ENCODE measurements at places on chromosomes 5 and 9.
A peak's percentile ranks its signal among the peaks of the same experiment; 100 is the strongest.

GRCh38 chr9:138072161-138072842 is 194.7 kb downstream of the CACNA1B start:
- no peak for DNase-seq

DNA sequence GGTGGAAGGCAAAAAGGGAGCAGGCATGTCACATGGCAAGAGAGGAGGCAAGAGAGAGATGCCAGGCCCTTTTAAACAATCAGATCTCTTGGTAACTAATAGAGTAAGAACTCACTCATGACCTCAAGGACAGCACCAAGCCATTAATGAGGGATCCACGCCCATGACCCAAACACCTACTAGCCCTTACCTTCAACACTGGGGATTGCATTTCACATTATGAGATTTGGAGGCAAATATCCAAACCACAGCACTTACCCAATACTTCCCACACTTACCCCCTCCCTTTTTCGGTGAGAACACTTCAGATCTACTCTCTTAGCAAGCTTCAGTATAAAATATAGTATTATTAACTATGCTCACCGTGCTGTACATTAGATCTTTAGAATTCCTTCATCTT is 41.9 kb downstream of the ZNF354A start:
- DNase-seq: no peak

GRCh38 chr5:1300581-1301083 is 5.8 kb upstream of the TERT start:
- DNase-seq: no peak

- no peak for DNase-seq
Measured at GRCh38 chr9:70480405-70480980, 66.0 kb upstream of the KLF9 start.

- DNase-seq: no peak
Measured at GRCh38 chr9:96021551-96022444, 146.3 kb downstream of the ERCC6L2 start.

DNA sequence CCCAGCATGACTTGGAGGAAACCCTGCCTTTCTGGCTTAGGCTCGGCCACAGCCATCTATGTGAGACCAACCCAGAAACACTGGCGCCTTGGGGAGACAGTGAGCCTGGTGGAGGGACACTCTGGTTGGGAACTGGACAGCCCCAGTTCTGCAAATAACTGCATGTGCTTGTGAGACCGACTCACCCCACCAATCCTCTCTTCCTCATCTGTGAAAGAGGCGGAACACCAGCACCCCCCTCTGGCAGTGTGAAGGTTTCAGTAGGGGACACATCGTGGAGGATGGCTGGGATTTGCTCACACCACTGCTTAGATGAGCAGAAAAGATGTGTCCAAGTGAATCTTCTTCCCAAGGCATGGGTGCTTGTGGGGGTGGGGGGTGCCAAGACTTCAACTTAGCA is 43.4 kb upstream of the N4BP3 start:
- no peak for DNase-seq

DNA sequence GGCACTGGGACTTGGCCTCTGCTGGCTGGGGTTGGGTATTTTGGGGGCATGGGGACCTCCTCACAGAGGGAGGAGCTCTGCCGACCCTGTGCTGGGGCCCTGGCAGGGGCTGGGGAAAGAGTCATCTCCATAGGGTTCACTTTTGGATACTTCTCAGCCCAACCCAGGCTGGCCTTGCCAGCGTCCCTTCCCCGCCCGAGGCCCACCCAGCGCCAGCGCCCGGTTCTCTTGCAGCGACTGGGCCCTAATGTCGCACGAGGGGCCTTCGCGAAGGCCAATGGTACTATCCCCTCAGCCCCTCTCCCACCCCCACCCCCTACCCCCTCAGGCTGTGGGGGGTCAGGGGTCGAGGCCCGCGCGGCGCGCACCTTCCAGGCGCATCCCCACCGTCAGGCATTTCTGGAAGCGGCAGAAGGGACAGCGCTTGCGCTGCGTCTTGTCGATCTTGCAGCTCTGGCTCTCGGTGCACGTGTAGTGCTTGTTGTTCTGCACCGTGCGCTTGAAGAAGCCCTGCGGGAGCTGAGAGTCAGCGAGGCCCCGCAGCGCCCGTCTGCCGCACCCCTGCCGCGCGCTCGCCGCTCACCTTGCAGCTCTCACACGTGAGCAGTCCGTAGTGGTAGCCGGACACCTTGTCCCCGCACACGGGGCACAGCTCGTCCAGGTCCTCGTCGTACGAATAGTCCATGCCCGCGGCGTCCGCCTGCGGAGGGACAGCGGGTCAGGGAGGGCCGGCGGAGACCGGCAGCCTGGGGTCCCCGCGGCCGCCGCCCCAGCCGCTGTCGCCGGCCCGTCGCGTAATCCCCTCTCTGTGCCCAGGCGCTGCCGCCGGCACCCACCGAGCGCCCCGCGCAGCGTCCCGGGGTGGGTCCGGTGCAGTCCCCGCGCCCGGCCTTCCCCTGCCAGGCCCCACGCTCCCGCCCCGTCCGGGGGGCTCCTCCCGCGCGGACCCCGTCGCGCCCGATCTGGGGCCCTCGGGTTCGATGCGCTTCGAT is 4.2 kb downstream of the NR5A1 start:
- DNase-seq: no peak

DNA sequence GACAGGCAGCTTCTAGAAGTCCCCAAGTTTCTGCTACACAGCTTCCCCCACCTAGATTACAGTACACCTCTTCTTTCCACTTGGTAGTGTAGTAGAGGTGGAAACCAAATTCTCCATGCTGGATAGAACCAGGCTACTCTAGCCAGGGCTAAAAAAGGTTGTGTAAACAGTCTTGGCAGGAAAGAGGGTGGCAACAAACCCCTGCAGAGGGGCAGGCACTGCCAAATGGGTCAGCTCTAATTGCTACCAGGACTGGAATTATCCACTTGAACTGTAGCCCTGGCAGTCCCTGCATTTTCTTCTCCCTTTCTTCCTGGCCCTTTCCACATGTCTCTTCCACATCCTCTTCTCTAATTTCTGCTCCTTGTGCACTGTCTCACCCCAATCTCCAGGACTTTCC is 24.8 kb downstream of the RANBP3L start:
- no peak for DNase-seq

- DNase-seq: no peak
Measured at GRCh38 chr5:126686451-126687126, 85.8 kb downstream of the PHAX start.

DNA sequence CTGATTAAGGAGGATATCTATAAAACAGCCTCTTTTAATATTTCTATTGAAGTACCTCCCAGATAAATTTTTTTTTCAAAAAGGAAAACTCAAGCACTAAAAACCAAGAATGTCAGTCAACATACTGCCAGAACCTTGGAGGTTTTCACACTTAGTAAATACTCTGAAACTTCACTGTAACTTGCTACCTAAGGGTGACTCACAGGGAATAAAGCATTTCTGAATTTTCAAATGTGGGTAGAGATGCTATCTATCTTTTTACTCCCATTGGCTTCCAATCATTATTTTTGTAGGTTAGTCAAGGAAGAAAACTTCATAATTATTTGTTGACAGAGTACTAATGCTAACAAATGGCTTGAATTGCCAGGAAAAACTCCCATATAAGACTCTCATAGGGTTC is 46.1 kb downstream of the SLC25A46 start:
- DNase-seq: no peak

GRCh38 chr9:133772581-133772980 is 34.4 kb upstream of the SARDH start:
- no peak for DNase-seq

DNA sequence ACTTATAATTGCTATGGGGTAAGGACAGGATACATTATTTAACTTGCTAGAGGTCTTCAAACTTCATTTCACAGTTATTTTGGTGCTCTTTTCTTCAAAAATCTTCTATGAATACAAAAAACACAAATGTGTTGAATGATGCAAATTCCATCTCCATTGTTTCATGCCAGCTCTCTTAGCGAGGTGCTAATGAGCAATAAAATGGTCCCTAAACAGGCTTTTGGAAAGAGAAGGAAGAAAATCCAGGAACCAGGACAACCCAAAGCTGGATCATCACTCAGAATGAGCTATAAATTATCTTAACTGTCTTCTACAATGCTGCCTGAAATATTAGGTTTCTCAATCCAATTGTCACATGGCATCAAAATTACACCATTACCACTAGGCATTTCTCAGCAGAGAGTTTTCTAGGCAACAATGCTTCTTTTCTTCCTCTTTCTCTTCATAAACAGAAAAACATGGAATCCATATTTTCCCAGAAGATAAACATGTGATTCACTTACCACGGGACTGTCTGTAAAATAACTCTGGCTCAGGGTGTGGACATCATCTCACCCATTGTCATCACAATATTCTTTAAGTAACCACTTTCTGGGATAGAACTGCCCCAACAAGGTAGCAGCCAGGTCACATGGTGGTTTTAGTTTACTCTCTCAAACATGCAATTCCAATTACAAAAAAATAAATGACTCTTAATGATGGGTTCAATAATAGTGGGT is 249.4 kb downstream of the NPR3 start:
- DNase-seq: no peak

DNA sequence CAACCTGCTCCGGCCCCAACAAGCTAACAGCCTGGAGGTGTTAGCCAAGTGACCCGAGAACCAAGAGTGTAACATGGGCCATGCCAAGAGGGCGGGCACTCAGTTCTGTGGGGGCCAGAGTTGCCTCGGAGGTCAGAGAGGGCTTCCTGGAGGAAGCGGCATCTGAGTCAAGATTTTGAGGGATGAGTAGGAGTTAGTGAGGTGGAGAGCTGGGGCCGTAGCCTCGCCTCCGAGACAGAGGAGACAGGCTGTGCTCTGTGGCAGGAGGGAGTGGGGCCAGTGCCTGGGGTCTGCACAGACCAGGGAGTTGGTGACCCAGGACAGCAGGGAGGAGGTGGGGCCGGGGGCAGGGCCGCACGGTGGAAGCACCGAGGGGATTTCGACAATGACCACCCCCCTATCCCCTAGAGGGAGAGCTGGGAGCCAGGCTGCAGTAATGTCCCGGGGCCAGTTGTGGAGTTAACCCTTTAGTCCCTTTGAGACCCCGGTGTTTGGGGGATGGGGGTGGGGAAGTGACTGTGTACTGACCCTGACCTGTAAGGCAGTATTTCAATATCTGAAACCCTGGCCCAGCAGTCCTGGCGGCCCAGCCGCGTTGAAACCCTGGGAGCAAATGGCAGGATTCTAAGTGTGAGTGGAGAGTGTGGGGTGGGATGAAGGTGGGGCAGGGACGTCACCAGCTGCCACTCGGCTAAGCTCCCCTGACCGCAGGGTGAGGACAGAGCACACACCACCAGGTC is 148.7 kb upstream of the COL5A1 start:
- no peak for DNase-seq

DNA sequence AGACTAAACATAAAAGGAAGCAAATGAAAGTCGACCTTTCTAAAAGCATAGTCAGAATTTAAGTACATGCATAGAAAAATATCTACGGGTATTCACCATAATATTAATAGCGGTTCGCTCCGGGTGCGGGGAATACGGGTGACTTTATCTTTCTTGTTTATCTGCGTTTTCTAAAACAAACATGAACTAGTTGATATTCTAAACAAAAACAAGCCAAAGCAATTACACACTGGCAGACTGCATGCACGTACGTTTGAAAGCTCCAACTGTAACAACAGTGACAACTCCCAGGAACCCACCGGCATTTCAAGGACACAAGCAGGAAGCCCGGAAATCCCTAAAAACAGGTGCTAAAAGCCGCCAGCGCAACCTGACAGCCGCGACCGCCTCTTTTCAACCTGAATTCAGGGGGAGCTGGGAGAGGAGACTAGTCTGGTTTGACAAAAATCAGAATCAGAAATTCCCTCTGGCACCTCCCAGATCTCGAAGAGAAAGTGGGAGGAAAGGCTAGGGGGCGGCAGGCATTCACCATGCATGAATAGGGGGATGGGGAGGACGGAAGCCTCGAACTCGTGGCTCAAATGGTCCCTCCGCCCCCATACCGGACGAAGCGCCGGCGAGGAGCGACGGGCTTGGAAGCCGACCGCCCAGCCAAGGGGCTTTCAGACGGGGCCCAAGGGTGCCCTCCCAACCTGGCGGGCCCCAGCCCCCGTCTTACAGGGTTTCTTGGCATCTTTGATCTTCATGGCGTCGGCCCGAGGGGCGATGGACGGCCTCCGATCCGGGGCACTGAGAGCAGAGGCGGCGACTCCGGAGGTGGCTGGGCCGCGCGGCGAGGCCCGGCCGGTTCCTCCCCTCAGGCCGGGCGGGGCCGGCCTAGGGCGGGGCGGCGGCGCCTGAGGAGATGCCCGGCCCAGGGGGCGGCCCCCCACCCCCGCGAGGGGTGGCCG is at the start of gene PANK3:
Gene PANK3 (minus strand): TSS at position 831 of the 950 bp plus-strand sequence. CDS start 85 bp downstream, at position 746.
- no peak for DNase-seq

DNA sequence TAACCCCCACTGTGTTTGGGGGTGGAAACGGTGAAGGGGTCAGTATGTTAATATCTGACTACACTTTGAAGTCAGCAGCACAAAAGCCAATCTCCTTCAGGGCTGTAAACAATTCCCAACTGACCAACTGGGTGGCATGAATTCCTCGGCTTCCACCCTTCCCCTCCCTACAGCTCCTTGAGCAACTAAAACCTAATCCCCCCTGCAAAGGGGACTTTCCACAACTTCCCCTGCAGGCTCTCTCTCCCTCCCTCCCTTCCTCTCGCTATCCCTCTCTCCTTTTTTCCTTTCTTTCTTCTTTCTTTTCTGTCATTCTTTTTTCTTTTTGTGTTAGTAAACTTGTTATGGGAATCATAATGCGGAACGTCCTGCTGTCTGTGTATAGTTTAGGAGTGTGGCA is 65.1 kb upstream of the PTCH1 start:
- DNase-seq: no peak

GRCh38 chr5:31781772-31782171 is 142.8 kb downstream of the PDZD2 start:
- no peak for DNase-seq

- peak; percentile 25 for DNase-seq
Measured at GRCh38 chr9:93059011-93059714, 662 bp downstream of the SUSD3 start.

GRCh38 chr5:57316798-57317327 is 143.0 kb downstream of the GPBP1 start:
- no peak for DNase-seq

DNA sequence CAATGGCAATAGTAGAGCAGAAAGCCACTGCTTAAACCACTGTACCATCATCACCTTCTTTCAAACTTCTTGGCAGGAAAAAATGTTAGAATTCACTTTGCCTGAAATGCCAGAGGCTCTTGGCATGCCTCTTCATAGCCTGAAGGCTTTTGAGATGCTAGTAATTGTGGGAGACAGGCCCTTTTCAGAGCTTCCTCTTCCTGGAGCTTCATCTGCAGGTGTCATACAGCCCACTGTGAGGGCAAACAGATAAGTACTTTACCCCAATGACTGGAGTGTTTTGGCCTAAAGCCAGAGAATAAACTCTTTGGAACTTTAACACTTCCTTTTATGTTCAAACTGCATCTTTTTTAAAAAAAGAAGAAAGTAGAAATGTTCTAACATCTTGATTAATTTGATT is 81.3 kb upstream of the TMEM171 start:
- no peak for DNase-seq

- peak; percentile 34 for DNase-seq
Measured at GRCh38 chr9:21974722-21975409, 19.3 kb downstream of the CDKN2A start.

All from central memory CD4-positive, alpha-beta T cell (primary cell).